Myometrial cell (primary cell): ENCODE measurements at places on chromosomes 6 and 20. TPM values are rescaled to one million over a fixed set of nuclear protein-coding genes. Genes with fewer than 3 reads are reported as not detected.

PHF3 gene
- 16.1 and 26.2 TPM in 2 replicates for total RNA-seq

FOXQ1 gene
- not detected in 2 replicates for total RNA-seq

PACSIN1 gene
- total RNA-seq = not detected in 2 replicates

NTSR1 gene
- total RNA-seq = not detected in 2 replicates

SOX18 gene
- 0.29 TPM in 1 of 2 replicates, not detected in the other for total RNA-seq

KHDC1L gene
- not detected in 2 replicates for total RNA-seq
